ENCODE measurements at places on chromosomes 16 and 17.

DNA sequence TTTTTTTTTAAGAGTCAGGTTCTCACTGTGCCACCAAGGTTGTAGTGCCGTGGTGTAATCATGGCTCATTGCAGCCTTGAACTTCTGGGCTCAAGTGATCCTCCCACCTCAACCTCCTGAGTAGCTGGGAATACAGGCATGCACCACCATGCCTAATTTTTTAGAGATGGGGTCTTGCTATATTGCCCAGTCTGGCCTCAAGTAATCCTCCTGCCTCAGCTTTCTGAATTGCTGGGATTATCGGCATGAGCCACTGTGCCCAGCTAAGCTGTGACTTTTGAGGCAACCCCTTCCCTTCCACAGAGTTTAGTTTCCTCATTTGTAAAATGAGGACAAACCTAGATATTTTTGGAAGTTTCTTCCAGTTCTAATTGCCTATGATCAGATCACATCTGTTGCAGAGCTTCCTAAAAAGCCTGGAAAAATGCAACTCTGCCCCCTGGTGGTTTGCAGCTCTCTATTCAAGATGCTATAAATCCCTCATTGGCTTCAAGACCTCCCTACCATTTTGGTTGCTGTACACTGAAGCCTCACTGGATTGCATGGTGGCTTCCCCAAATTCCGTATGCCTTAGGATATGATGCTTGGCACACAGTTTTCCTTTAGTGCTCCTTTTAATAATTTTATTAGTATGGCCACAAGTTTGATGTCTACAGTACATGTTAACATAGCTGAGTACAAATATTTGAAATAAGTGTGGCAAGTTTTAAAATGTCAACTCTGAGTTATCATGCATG, 19.3 kb downstream of the GDE1 start:
- DNase-seq, result no peak

- DNase-seq, result no peak
These were observed 3.6 kb upstream of the USP7 start for GRCh38 chr16:8967132-8967821.

GRCh38 chr16:5633845-5634440, 536.3 kb upstream of the EEF2KMT start:
- DNase-seq, result peak; percentile 7

GRCh38 chr16:81560979-81561657, 116.5 kb downstream of the CMIP start:
- no peak for DNase-seq

DNA sequence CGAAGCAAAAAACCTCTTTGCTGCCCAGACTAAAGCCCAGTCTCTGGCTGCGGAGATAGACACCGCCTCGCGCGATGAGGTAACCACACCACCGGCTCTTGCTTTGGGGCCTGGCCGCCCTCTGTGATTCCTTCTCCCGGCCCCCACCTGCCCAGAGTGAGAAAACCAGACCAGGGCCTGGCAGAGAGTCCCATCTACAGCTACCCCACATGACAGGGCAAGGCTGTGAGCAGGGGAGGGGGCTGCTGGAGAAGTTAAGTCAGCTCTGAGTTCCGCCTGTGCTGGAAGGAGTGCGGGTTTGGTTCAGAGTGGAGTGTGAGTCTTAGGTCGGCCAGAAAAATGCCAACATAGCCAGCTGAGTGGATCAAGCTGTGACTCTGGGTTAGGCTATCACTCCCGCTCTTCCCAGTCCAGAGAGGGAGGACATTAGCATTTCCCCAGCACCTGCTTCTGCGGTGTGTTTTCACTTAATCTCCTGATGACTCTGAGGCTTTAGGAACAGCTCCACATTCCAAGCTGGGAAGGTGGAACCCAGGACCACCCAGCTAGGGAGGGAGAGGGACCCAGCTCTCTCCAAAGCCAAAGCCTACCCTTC, 139.0 kb downstream of the RAB11FIP4 start:
- DNase-seq, result no peak

GRCh38 chr17:36705874-36706731, 104.7 kb downstream of the MRM1 start:
- peak; percentile 39 for DNase-seq

DNA sequence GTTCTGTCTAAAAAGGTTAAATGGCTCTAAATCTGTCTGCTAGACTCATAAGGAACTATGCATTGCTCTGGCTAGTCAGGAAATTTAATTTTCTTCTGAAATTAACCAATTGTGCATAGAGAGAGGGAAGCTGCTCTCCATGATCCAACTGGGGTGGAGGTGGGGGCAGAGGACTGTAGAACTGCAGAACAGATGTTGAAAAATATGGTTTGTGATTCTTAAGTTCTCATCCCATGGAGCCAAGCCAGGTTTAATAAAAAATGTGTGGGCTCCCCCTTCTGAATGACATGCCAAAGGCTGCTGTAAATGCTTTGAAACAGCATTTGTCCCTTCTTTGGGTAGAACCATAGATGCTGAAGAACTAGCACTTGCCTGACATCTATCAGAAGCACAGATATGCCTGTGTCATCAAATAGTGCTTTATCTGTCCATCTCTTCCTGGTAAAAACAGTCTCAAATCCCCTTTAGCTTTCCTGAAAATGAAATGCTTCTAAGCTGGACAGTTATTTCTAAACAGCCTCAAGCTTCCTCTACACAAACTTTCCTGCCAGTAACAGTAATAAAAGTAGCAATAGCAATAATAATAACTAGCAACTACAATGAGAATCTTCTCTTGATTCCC, 221.4 kb downstream of the CDH8 start:
- no peak for DNase-seq

DNA sequence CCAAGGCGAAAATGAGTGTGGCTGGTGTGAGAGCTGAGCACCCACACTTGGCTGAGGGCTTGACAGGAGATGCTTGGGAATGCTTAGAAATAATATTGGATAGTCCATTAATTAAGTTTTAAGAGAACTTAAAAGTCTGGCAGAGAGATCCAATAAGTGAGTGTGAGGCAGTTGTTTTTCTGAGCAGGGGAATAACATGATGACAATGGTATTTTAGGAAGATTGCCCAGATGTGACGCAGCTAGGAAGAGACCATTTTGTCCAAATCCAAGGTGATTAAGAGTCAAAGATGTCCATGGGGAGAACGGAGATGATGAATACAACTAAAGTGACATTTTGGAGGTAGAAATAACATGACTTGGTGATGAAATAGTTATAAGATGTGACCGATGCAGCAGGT, 102.8 kb upstream of the AXIN2 start:
- DNase-seq, result no peak

DNA sequence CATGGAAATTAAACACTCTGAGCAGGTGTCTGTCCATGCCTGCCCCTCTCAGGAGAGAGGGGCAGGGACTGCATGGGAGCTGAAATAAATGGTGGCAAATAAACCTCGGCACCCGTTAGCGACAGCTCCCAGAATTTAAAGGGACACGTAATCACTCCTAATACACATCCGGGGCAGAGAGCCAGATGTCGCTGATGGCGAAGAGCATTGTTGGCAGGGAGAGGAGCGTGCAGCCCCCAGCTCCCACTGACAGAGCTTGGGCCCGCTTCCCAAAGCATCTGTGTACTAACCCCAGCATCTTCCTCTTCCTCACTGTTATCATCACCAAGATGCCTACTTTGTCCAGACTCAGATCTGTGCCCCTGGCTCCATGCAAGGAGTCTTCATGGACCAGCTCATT, 85.8 kb downstream of the IRX5 start:
- DNase-seq, result no peak

DNA sequence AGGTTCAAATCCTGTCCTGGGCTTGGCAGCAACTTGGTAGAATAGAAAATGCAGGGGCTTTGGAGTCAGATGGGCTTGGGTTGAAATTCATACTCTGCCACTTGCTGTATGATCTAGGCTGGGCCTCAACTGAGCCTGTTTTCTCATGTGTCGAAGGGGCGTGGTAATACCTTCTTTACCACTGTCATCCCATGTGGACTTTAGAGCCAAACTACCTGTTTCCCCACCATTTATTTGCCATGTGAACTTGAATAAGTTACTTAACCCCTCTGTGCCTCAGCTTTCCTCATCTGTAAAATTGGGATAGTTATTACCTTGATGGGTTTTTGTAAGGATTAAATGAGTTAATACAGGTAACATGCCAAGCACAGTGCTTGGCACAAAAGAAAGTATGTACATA, 106.0 kb downstream of the COPRS start:
- no peak for DNase-seq

DNA sequence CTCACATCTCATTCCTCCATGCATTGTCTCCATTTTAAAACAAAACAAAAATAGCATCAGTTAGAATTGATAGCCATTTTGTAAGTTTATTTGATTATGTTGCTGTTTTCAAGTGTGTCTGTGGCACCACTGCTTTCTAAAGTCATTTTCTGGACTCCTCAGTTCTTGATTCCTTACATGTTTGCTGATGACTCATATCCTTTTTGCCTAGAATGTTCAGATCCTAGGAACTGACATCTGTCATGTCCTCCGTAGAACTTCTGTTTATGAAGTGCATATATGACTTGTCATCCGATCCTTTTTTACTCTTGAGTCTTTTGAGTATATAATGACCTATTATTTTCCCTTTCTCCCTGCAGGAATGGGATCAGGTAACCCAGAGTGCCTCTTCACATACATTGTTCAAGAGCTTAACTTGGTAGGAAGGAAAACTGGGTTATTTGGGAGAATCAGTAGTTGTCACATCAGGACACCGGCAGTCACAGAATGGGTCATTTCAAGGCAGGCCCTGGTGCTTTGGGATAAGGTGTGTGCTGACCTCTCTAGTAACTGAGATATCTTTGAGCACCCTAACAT, 69.2 kb downstream of the MAP2K4 start:
- DNase-seq, result no peak

GRCh38 chr17:39352511-39352910, 48.9 kb downstream of the FBXL20 start:
- no peak for DNase-seq

DNA sequence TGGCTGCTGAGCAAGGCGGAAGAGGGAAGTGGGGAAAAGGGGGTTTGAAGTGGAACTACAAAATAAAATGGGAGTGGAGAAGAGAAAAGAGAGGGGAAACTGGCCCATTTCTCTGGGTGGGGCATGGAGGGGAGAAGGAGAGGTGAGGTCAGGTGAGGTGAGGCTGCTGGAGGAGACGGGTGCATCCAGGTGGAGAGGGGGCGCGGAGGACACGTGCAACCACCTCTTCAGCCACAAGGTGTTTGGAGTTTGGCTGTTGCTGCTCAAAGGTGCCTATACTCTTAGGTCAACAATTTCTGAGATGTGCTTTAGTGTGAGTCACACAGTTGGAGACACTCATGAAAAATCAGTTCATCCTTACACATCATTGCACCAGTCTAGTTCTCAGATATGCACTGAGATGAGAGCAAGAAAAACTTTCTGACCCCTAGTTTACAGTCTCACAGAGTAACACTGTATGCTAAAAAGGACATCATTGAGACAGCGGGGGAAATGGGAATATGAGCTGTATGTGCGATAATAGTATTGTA, 4.8 kb downstream of the SLC6A4 start:
- DNase-seq, result no peak

- no peak for DNase-seq
These were observed 7.5 kb upstream of the NFATC2IP start for GRCh38 chr16:28943281-28943680.

All from GM18507 (cell line).